HuH-7 (cell line): ENCODE measurements at places on chromosomes 3 and 15.
A peak's percentile ranks its signal among the peaks of the same experiment; 100 is the strongest.

DNA sequence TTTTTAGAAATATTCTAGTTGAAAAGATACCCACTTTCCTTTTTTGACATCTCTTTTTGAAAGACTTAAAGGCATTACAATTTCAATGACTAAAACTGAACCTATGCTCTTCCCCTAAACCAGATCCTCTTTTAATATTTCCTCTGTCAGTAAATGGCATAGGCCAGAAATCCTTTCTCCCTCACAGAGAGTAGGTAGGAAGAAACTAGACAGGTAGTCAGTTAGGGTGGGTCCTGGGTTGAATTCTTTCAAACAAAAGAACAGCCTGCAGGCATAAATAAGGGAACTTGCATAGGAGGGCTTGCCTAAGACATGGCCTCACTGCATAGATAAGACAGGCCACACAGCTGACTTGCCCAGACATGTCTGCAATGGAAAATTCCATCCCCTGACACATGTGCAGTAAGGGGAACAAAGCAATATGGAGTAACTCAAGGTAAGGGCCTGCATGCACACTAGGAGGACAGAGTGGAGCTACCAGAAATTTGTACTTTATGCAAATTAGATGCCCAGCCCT is 23.1 kb downstream of the PLSCR5 start:
- no peak for DNase-seq

GRCh38 chr3:126970101-126970500 is 12.8 kb upstream of the PLXNA1 start:
- DNase-seq, result no peak

DNA sequence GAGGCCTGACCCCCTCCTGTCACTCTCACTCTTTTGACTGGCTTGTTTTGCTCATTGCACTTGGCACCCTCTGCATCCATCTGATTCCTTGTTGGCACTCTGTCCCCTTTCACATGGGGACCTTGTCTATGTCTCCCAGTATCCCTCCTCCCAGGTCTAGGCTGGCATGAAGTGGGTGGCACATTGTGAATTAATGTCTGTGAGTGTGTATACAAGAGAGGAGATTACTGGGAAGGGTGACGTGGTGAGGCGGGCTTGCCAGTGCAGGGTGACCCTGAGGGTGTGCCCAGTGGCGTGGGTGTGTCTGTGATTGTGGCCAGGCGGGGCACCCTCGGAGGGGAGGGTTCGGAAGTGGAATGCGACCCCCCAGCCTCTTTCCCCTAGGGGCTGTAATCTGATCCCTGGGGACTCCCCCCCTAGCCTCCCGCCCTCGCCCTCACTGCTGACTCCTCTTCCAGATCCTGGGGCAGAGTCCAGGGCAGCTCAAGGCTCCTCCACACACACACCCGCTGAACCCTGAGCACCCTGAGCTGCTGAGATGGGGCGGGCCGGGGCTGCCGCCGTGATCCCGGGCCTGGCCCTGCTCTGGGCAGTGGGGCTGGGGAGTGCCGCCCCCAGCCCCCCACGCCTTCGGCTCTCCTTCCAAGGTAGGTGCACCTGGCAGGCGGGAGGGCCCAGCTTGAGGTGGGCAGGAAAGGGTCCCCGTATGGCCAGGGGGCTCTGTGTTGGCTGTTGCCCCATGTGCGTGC is at the start of gene SEMA3B:
Gene SEMA3B (plus strand): TSS at position 445 of the 749 bp plus-strand sequence. CDS start 94 bp downstream, at position 539.
- DNase-seq, result peak; percentile 66

DNA sequence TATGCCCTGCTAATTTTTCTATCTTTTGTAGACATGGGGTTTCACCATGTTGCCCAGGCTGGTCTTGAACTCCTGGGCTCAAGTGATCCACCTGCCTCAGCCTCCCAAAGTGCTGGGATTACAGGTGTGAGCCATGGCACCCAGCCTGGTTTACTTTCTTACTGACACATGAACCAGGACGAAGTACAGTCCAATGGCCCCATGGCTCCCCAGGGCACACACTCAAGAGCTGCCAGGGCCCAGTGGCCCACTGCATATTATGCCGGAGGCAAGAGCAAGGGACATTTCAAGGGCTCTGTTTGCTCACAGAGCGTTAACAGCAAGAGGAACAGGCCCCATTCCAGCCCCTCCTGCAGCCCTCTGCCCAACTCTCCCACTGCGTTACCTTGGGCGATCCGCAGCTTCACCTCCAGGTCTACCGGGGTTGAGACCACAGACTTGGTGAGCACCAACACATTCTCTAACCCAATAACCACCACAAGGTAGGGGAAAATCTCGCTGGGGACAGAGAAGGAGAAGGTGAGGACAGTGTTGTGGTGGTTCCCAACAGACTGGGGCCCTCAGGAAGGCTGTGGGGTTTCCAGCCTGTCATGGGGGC is 42.8 kb downstream of the PTPN23 start:
- no peak for DNase-seq

DNA sequence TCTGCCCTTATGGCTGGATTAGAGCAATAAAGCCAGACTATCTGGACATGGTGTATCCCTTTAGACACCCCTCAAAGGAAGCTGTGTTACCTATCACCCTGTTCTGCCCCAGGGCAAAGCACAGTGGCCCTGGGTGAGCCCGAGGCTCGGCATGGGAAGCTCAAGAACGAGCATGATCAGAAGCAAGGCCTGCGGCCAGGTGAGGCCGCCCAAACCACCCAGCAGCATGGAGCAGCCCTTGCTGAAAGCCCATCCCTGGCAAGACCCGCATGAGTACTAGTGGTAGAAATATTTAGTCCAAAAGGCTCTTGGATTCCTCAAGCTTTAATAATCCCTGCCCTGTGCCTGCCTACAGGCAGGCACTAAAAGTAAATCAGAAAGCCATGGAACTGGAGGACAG is 261.1 kb downstream of the MEX3B start:
- no peak for DNase-seq

GRCh38 chr3:16369276-16369675 is 104.3 kb downstream of the OXNAD1 start:
- DNase-seq, result no peak

DNA sequence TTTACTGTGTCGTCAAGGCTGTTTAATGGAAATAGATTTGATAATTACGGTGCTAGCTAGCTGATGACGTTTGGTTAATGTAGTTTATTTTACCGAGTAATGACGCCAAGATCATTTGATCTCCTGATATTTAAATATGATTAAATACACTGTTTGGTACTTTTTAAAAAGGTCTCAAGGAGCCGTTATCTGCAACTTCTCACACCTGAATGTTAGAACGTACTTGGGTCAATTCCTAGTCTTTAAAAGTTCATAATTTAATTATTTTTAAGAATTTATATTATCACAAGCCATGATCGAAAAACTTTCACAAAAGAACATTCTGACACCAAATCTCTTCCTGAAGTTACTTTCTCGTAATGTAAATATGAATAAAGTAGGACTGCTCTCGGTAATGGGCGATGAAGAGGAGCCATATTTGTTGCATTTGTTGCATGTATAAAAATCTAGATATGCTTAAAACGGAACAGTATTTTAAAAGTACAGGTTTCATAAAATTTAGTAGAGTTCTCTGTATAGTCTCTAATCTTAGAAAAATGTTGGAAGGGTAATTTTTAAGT is 16.2 kb upstream of the CHD2 start:
- DNase-seq, result no peak

DNA sequence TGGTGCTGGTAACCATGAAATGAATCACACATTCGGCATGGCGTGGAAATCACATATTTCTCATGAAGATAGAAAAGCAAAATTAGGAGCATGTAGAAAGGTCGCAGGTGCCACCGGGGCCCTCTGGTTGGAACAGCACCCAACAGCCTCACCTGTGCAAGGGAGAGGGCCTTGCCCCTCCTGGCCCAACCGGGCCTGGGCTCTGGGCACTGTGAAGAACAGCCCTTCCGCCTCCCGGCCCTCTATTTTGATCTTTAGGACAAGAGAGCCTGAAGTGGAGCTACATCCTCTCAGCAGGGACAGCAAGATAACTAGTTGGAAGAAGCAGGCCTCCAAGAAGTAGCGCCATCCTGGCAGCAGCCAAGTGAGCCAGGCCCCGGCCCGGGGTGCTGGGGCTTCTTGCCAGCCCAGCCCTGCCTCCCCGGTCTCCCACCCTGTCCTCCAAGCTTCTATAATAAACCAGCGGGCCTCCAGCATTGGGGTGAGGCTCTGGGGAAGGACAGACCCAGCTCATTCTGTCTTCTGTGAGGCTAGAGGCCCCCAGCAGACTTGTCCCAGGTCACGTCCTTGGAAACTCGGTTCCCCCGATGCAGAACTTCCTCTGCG is 46.1 kb upstream of the FGD5 start:
- DNase-seq, result no peak

- DNase-seq, result no peak
These were observed 10.7 kb upstream of the ANXA2 start for GRCh38 chr15:60408463-60408981.

DNA sequence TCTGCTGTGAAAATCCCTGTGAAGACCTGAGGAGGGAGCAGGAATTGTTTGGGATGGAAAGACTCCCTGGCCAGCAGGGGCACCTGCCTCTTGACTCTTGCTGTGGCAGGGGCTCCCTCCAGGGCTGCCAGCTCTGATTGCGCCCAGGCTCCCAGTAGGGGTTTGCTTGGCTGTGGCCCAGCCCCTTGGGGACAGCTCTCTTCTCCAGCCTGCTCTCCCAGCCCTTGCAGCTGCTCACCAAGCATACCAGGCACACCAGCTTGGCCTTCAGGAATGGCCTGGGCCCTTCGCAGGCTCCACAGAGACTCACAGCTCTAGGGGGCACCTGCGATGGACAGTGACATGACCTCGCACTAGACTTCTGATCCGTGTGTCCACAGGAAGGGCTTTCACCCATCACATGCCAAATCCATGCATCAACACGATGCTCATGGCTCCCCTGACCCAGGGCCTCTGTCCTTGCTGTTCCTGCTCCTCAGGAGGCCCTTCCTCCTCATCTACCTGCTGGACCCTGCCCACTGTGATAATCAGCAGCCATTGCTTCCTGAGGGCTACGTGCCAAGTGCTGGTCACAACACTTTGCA is 61.8 kb downstream of the SCN5A start:
- no peak for DNase-seq

GRCh38 chr3:11203961-11204360 is 49.7 kb downstream of the HRH1 start:
- no peak for DNase-seq

GRCh38 chr3:143970773-143971358 is 757 bp upstream of the DIPK2A start:
- peak; percentile 37 for DNase-seq

DNA sequence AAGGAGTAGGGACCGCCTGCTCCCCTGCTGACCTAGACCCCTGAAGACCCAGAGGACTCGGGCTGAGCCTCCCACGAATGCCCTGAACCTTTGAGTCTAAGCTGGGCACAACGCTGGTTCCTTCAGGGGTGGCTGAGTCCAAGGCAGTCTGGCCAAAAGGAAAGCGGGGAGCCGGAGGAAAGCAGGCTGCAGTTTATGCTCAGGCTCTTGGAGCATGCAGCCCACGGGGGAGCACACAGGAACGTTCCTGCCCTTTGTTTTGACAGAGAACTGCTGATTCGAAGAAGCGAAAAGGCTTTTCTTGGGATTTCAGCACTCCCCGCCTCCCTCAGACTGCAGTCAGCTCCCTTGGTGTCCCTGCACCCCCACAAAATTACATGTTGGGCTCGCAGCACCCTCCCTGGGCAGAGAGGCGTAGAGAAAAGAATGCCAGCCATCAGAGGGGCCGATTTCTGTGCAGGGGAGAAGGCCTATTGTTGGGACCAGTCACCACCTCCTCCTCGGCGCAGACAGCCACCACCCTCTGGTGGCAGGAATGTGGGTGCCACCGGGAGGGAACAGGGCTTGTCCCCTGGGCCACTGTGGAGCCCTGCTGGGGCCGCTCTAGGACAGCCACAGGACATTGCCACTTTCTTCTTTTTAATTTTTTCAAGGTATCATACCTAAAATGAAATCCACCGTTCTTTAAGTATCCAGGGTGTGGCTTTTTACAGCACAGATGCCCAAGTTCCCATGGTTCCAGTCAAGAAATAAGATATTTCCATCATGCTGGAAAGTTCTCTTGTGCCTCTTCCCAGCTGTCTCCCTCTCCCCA is 72.2 kb downstream of the SMAD6 start:
- DNase-seq, result peak; percentile 98

DNA sequence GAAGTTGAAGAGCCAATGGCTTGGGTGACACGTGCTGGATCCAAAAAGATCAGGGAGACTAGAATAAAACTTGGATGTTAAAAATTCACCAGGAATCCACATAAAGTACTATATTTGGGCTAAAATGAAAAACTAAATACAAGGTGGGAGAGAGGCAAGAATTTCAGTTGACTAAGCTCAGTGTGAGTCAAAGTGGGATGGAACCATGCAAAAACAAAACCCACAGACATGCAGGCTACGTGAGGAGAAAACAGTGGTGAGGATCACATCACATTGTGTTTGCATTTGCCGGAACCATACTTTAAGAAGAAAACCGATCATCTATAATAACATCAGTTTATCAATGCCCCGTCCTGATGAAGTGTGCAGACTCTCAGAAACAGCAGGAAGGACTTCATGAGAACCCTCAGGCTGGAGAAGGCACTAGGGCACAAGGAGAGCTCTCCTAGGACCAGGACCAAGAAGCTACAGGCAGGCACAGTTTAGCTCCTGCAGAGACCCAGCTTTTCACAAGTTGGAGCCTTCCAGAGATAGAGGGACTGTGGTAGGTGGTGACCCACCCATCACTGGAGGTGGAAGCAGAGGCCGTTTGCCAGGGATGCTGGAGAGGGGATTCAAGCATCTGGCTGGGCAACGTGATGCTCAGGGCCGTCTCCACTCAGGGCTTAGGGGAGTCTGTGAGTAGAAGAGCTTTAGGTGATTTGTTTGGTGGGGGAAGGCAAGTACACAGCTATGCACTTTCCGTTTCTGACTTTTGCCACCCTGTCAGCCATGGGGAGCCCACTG is 29.0 kb upstream of the NR2E3 start:
- no peak for DNase-seq

DNA sequence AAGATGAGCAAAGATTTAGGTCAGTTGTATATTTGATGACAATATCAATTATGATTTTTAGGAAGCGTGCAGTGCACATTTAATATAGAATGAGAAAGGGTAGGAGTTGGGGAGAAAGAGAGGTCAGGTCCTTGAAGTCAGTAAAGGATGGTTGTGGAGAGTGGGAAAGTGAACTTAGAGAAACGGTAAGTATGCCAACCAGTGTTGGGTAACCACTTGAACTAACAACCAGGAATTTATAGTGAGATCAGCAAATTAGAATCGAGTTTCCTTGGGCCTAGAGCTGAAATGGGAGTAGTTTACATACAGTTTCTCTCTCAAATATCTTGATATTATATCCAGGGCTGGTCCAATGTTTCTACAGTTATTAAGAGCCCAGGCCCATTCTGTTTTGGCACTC is 188.5 kb upstream of the RBMS3 start:
- DNase-seq, result no peak

DNA sequence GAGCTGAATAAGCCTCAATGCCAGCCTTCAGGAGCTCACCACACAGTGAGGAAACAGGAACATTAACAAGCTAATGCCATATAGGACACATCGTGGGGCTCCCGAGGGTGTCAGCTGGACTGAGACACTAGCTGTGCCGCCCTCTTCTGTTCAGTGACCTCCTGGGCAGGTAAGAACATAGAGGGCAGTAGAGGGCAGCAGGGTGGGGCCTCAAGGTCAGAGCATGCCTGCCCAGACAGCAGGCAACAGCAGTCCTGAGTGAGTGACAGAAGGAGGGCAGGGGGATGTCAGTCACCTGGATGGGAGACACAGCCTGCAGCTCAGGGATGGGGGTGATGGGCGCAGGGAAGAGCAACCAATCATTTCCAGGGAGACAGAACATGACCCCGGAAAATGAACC is 15.5 kb downstream of the NTRK3 start:
- DNase-seq, result no peak

GRCh38 chr15:93706495-93707292 is 524.7 kb upstream of the MCTP2 start:
- DNase-seq, result no peak

- DNase-seq, result no peak
These were observed 401 bp downstream of the SEC11A start for GRCh38 chr15:84715441-84716035.

GRCh38 chr15:25931851-25932250 is 68.7 kb upstream of the ATP10A start:
- DNase-seq, result no peak
